ENCODE measurements at places on chromosomes 2 and 18. TPM values are rescaled to one million over a fixed set of nuclear protein-coding genes. Genes with fewer than 3 reads are reported as not detected.

DNA sequence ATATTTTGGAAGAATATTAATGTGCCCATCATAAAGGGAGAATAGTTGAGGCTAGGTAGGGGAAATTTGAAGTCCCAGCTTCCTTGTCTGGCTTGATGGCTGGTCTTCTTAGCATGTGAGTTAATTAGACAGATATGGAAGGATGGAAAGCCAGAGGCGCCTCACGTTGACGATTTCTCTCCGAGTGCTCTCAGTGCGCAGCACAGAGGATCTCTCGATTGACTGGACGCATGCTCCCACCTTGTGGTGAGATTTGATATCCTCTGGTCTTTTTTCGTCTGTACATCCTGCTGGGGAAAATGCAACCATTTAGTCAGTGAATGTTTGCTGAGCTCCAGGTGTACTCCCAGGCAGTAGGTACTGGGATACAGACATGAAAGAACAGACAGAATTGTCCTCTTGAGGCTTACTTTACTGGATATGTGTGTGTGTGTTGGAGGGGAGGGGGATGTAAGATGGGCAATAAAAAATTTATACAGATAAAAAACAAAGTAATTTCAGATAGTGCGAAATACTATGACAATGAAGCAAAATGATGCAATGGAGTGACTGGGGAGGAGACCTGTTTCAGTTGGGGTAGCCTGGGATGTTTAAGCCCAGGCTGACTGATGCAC, 66.9 kb upstream of the ZNG1B start:
- peak; percentile 18 for DNase-seq
- H3K4me1 ChIP-seq = no peaks in the 10 kb centered on the region
- no peak overlapping the region for H3K4me3 ChIP-seq
- H3K27me3 ChIP-seq = no peaks in the 10 kb centered on the region
- no peaks in the 10 kb centered on the region for H3K36me3 ChIP-seq

GRCh38 chr18:31487246-31488015, 10.5 kb upstream of the DSG2 start:
- H3K27ac ChIP-seq = no peak overlapping the region
- H3K4me3 ChIP-seq = no peak overlapping the region
- no peaks in the 10 kb centered on the region for H3K4me1 ChIP-seq
- DNase-seq = no peak

The DOK6 gene
- 0.57 TPM for total RNA-seq

GRCh38 chr2:190119923-190120590, 57.5 kb upstream of the MSTN start:
- H3K4me1 ChIP-seq = no peaks in the 10 kb centered on the region
- no peak overlapping the region for H3K27ac ChIP-seq
- H3K4me3 ChIP-seq = no peak overlapping the region
- no peak for DNase-seq
- H3K36me3 ChIP-seq = no peaks in the 10 kb centered on the region

The CAPN13 gene
- total RNA-seq = 0.05 TPM

DNA sequence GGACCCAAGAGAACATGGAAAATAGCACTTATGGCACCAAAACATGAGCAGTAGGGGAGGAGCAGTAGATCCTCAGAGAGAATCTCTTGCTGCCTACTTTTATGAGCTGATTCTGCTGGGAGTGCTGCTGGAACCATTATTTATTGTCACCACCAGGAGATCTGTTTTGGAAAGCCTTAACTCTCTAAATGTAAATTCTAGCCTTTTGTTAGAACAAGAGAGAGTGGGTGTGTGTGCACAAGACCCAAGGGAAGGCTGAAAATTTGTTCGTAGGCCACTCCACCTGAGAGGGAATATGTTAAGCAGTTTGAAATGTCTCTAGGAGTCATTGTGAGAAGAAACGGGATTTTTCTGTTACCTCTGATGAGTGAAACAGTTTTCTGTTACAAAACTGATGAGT, 16.2 kb upstream of the FAM237A start:
- no peak overlapping the region for H3K4me3 ChIP-seq
- no peaks in the 10 kb centered on the region for H3K36me3 ChIP-seq
- no peaks in the 10 kb centered on the region for H3K27me3 ChIP-seq
- no peak for DNase-seq
- no peak overlapping the region for H3K27ac ChIP-seq

The PTH2R gene
- 0.38 TPM for total RNA-seq

DNA sequence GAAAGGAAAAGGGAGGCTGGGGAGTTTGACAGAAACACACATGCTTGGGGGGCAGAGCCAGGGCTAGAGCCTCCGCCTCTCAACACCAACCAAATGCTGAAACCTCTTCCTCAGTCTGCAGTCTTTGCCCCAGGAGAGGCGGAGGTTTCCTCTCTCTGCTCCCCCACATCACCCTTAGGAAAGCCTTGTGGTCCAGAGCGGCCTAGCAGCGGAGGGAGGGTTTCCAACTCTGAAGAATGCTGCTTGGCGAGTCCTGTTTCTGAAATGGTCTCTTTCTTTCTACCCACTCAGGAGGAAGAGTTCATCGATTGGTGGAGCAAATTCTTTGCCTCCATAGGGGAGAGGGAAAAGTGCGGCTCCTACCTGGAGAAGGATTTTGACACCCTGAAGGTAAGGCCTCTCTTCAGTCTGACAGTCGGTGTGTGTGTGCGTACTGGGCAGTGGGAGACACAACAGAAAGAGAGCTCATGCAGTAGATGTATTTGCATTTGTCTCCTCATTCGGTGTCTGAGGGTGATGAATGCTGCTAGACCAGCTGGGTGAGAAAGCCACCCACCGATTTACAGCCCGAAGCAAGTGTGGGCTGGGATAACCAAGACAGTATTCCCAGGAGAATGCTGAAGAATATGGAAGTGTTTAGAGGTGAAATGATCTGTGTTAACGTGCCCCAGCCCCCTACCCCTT, 190.5 kb downstream of the DYSF start:
- H3K4me3 ChIP-seq = no peak overlapping the region
- no peaks in the 10 kb centered on the region for H3K36me3 ChIP-seq
- no peaks in the 10 kb centered on the region for H3K4me1 ChIP-seq

Measured in thymus (tissue), 14 donors.